ENCODE measurements at places on chromosomes 16 and 17.
A peak's percentile ranks its signal among the peaks of the same experiment; 100 is the strongest.

GRCh38 chr17:77965352-77965751 is 6.8 kb downstream of the TNRC6C start:
- no peak for DNase-seq

- no peak for DNase-seq
Observed at GRCh38 chr17:49213399-49213798, 2.9 kb downstream of the ABI3 start.

DNA sequence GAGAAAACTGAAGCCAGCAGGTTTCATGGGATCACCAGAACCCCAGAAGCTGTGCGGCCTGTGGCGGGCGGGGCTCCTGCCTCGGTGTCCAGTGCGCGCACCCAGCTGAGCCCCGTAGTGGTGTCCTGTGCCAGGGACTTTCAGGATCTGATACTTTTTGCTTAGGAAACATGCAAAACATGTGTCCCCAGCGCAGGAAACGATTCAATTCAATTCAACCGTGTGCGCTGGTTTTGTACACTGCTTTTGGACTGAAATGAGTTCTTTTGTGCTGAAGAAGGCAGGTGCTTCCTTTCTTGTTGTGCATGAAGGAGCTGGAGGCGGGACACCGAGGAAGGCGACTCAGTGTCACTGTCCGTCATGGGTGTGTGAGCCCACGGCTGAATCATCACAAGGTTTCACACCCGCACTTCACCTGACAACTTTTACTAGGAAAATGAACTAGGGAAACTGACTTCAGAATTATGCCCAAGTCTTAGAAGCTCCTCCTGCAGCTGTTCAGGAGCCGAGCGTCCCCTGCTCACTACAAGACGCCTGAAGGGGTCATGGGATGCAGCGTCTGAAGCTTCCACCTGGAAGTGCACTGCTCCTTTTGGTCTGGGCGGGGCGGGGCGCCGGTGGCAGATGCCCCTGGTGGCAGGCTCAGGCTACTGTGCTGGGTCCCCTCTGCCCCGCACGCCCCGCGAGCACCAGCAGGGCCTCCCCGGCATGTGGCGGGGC is 31.4 kb upstream of the ZNF750 start:
- DNase-seq: no peak

DNA sequence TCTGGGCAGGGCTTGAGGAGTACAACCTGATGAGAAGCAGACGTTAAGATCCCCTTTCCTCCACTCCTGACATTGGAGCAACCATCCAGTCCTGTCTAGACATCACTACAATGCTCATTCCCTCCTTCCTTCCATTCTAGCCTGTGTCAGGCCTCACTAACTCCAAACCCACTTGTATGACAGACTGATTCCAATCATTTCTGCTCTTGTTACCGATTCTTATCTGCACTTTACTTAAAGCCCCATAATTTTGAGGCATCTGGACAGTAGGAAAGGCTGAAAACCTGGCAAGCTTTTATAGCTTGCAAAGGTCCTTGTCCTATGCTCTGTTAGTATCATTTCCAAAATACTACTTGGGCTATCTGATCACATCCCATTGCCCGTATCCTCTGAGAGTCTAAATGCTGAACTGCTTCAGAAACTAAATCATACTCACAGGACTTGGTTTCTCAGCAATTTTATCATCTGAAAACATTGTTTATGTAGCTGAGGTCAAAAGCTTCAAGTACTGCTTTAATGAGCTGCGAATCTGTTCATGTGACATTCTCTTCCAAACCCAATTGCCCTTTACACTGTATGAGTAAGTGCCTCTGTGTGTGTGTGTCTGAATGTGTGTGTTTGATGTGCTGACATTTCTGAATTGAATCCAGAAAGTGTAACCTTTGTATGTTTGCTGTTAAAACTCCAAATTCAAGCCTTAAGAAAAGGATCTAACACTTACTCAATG is 57.2 kb upstream of the CACNG3 start:
- no peak for DNase-seq

DNA sequence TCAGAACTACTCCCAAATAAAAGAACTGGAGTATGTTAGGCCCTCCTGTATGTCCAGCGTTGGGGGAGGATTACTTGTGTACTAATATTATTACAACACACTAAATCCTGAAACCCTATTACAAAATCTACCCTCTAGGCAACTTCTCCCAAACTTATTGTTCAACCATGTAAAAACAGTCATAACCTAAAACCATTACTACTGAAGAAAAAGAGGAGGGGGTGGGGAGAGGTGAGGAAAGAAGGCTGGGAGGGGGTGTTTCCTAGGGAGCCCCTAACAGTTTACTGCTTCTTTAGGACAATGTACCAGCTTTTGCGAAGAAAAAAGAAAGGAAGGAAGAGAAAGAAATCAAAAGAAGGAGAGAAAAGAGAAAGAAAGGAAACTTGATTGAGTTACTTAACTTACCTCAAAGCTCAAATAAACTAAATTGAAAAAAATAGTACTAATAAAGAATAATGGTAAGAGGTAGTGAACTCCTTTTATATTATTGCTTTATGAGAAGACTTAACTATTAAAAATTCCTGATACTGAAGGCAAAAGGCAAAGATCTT is 2.3 kb downstream of the SALL1 start:
- no peak for DNase-seq

- DNase-seq: no peak
Observed at GRCh38 chr17:65509032-65509431, 52.4 kb downstream of the AXIN2 start.

GRCh38 chr17:28777178-28777577 is 33.4 kb downstream of the TRAF4 start:
- no peak for DNase-seq

DNA sequence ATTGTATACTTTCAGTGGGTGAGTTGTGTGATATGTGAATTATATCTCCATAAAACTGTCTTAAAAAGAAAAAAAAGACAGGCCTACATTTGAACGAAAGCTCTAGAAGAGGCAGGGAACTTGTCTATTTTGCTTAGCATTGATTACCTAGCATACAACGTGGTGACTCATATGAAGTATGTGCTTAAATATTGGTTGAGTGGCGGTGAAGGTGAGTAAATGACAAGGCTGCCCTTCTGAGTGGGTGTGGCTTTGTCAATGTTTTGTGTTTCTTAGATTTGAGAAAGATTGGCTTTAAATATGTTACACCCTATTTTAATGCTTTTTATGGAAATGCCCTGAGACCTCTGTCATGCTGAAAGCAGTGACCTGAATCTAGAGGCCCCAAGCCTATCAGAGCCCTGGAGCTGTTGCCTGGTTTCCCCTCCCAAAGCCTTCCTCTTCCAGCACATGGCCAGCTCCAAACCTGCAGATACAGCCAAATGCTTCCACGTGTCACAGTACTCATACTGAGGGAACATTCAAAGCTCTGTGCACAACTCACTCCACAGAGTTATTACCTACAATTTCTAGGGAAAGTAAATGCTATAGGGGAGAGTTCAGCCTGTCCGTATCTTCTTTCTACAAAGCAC is 260.0 kb downstream of the PHKB start:
- DNase-seq: no peak

DNA sequence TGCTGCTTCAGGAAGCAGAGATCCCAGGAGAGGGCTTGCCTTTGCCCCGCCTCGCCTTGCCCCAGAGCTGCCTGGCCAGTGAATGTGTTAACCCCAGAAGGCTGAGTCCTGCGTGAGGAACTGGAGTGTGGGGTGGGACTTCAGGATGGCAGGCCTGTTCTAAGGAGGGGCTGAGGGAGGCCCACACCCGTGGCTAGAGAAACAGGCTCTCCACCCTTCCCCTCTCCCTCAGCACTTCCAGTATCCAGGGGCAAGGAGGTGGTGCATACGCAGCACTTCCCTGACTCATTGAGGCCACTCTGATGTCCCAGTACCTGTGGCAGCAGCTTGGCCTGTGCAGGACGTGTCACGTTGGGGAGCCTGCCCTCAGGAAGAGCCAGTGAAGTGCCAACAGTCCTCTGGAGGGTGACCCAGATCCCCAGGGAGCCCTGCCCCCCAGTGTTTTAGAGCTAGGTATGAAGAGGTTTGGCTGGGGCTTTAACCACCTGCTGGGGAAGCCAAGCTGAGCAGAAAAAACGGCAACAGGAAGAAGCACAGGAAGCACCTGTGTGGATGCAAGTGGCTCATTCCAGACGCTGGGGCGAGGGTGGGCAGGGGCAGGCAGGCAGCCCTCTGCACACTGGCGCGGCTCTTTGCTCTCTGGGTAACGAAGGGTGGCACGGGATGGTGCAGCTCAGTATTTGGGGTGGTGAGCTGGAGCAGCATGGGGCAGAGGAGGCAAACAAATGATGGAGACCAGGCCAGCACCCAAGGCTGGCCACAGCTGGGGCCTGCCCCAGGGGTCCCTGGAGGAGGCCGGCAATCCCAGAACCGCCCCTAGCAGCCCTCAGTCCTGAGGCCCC is 14.7 kb upstream of the CTCF start:
- no peak for DNase-seq

DNA sequence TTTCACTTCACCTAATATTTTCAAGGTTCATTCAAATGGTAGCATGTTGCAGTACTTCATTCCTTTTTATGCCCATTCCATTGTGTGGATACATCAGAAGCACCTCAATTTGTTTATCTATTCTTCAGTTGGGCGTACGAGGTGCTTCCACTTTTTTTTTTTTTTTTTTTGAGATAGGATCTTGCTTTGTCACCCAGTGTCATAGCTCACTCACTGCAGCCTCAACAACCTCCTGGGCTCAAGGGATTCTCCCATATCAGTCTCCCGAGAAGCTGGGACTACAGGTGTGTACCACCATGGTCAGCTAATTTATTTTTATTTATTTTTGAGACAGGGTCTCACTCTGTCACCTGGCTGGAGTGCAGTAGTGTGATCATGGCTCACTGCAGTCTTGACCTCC is 22.5 kb upstream of the SPNS3 start:
- DNase-seq: no peak

GRCh38 chr16:85369741-85370528 is 243.2 kb upstream of the GSE1 start:
- DNase-seq: no peak

- no peak for DNase-seq
Observed at GRCh38 chr16:75445298-75445697, 12.0 kb upstream of the CFDP1 start.

DNA sequence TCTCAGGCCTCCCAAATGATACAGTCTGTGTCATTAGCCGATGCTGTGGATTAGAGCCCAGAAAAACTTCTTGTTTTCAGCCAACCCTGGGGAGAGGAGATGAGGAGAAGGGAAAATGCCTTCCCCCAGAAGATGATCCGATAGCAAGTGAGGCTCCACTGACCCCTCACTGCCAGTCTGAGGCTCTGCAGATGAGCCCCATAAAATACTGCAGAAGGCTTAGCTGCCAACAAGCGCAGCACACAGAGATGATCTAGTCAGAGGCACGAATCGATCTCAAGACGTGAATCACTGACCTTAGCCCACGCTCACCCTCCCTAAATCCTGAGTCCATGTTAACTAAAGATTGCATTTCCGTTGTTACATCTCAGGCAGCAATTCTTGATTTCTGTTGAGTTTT is 31.5 kb downstream of the SALL1 start:
- DNase-seq: no peak

DNA sequence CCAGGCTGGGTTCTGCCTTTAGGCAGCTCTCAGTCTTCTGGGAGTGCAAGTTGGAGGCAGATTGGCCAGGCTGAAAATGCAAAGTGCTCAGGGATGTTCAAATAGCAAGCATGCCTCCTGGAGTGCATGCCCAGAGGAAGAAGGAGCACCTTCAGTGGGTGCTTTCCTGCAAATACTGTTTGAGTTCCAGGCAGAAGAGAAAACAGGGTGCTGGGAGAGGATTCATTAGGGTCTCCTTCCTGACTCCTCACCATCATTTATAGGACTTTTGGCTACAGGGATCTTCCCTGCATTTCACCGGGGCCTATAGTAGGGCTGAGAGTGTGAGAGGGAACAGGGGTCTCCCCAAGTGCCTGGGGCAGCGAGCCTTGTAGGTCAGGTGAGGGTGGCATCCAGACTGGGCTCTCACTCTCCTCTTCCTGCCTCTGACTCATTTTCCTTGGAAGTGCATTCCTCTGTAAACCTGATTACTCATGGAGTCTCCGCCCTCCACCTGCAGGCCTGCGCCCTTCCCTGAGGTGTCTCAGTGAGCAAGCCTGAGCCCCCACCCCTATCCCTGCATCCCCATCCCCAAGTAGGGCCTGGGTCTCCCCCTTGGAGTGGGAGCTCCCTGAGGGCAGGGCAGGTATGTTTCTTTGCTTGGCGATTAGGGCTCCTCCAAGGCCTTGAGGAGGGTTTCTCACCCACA is 17.1 kb upstream of the TNS4 start:
- peak; percentile 53 for DNase-seq

- no peak for DNase-seq
Observed at GRCh38 chr17:82457929-82458178, 687 bp upstream of the NARF start.

GRCh38 chr16:76303637-76304314 is 26.6 kb downstream of the CNTNAP4 start:
- no peak for DNase-seq

DNA sequence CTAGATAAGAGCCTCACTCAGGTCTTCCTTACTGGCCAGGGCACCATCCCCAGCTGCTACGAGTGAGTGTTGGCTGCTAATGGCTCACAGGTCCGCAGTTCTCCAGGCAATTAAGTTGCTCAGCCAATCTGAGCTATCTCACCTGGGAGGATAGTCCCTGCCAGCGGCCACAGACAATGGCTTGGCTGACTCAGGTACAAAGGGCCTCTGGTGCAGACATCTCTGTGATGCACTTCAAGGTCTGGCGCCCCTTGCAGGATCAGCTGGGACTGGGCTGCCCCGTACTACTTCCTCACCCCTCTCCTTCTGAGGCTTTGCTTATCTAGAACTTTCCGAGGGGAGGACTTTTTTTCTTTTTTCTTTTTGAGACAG is 49.2 kb upstream of the EMP2 start:
- DNase-seq: no peak

- no peak for DNase-seq
Observed at GRCh38 chr16:81251871-81252270, 13.4 kb downstream of the BCO1 start.

DNA sequence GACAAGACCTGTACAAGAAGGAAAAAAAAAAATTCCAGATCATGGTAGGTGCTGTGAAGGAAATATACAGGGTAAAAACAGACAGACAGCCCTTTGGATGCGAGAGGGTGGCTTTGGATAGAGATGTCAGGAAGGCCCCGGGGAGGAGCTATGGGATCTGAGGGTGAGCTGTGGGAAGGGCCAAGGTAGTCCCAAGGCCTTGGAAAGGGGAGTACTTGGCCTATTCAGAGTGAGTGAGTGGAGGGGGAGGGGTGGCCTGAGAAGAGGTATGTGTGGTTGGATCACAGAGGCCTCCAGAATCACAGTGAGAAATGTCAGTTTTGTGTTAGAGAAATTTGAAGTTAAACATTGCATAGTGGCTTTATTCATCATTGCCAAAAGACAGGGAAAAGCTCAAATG is 31.2 kb upstream of the AKTIP start:
- no peak for DNase-seq

- no peak for DNase-seq
Observed at GRCh38 chr16:57592591-57593003, 35.8 kb upstream of the ADGRG1 start.

DNA sequence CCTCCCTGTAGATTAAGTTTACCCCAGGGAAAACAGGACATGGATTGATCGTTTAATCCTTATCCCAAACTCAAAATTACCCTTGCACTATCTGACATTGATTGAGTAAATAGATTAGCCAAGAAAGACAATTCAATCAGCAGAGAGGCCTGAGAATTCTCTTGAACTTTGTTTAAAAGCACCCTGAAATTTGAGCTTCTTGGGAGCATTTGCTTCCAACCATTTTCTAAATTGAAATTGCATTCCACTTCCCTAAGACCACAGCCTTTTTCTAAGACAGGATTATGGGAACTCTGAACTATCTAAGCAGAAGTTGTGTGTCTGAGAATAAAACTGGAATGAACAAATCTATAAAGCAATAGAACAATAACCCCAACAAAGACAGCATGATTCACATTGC is 76.6 kb upstream of the TNRC6A start:
- DNase-seq: no peak

- DNase-seq: no peak
Observed at GRCh38 chr16:77868478-77868877, 80.1 kb downstream of the VAT1L start.

Data from HS-5 (cell line).